ENCODE measurements at places on chromosomes 2 and 18. TPM values are rescaled to one million over a fixed set of nuclear protein-coding genes. Genes with fewer than 3 reads are reported as not detected.

DNA sequence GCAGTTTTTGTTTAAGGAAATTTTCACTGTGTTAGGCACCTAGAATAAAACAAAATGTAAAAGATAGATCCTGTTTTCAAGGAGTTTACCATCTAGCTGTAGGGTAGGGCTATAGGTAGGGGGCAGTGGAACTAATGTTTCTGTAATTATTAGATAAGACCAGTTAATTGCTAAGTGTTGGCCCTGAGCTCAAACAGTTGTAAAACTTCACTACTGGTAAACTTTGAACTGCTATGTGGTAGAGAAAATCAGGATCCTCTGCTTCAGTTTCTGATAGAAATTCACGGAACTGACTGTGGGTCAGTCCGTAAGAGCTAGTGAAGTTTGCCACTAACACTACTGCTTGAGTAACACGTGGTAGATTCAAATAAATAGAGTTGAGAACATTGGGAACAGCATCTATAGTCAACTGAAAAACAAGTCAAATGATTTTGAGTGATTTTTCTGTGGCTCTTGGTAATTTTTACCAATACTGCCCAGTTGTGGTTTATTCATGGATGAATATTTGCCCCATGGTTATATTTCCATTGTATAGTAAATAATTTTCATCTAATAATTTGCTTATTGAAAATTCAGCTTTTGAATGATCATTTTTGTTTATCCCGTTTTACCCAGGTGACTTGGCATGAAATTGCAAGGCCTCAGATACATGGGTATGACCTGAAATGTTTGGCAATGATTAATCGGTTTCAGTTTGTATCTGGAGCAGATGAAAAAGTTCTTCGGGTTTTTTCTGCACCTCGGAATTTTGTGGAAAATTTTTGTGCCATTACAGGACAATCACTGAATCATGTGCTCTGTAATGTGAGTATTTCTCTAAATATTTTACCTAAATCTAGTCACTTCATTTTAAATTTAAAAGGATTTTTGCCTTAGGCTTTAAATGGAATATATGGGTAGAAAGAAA lies 26.4 kb downstream of the ELP2 start:
- no peak overlapping the region for H3K4me3 ChIP-seq
- H3K4me1 ChIP-seq, result no peaks in the 10 kb centered on the region
- H3K27ac ChIP-seq, result no peak overlapping the region
- H3K27me3 ChIP-seq, result no peaks in the 10 kb centered on the region
- no peak for DNase-seq
- no peaks in the 10 kb centered on the region for H3K36me3 ChIP-seq

Gene UPP2
- not detected for total RNA-seq

Gene PHLPP1
- 12.3 TPM for total RNA-seq

Gene IGFBP2
- total RNA-seq, result 127 TPM

Gene WNT10A
- not detected for total RNA-seq

Gene MRO
- 0.26 TPM for total RNA-seq

- H3K27me3 ChIP-seq, result no peaks in the 10 kb centered on the region
- no peak overlapping the region for H3K27ac ChIP-seq
- H3K4me3 ChIP-seq, result no peak overlapping the region
- H3K4me1 ChIP-seq, result no peaks in the 10 kb centered on the region
- no peak for DNase-seq
These were observed 62.6 kb downstream of the CERKL start for GRCh38 chr2:181594322-181594721.

DNA sequence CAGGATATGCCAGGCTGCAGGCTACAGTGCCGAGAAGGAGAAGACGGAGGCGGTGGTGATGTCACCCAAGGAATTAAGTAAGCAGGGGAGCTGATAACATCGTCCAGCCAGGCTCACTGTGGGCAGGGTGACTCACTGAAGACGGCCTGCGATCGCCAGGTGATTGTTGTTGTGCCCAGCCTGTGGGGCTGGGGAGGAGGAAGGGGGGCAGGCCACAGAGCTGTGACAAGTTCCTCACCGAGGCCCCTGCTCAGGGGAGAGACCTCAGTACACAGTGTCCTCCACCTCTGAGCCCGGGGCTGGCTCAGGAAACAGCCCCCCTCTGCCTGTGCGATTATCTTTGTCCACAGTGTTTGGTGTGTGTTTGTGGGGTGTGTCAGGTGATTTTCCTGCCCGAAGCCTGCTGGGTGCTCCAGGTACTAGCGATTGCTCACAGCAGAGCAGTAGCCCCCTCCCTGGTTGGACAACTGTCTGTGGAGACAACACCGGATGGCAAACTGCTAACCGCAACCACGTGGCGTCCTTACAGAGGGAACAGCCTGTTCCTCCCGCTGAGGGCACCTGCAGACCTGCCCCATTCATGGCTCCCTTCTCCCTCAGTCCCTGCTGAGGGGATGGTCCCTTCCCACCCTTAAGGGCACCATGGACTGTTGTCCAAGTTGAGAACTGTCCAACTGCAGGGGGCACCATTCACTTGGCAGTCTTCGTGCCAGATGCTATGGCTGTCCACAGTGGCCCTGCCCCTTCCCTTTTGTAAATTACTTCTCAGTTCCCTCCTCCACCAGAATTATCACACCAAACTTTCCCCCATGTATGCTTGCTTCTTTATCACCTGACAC lies 95.1 kb downstream of the ZFP36L2 start:
- H3K4me3 ChIP-seq, result no peak overlapping the region
- no peaks in the 10 kb centered on the region for H3K4me1 ChIP-seq
- peak overlapping the region; percentile 55 for H3K27ac ChIP-seq

GRCh38 chr2:227207573-227207972 lies 43.1 kb downstream of the COL4A3 start:
- no peak overlapping the region for H3K4me3 ChIP-seq
- H3K36me3 ChIP-seq, result no peaks in the 10 kb centered on the region
- H3K4me1 ChIP-seq, result no peaks in the 10 kb centered on the region
- H3K27me3 ChIP-seq, result no peaks in the 10 kb centered on the region

DNA sequence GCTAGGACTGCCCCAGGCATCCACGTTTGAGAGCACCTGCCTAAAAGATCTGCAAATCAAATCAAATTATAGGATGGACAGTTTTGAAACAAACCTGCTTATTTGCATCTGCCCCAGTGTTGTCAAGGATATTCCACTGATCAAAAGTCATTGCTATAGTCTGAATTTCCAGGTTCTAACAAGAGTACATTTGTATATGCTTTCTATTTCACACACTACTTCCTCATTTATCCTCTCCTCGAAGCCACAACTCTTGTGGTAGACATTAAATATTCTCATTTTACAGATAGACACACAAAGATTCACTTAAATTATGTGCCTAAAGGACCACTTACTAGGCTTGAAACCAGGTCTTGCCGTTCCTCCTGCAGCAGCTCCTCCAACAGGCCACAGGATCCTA lies 11.9 kb upstream of the TET3 start:
- DNase-seq, result no peak
- H3K4me3 ChIP-seq, result no peak overlapping the region
- H3K27me3 ChIP-seq, result no peaks in the 10 kb centered on the region
- H3K36me3 ChIP-seq, result no peaks in the 10 kb centered on the region
- no peaks in the 10 kb centered on the region for H3K4me1 ChIP-seq

DNA sequence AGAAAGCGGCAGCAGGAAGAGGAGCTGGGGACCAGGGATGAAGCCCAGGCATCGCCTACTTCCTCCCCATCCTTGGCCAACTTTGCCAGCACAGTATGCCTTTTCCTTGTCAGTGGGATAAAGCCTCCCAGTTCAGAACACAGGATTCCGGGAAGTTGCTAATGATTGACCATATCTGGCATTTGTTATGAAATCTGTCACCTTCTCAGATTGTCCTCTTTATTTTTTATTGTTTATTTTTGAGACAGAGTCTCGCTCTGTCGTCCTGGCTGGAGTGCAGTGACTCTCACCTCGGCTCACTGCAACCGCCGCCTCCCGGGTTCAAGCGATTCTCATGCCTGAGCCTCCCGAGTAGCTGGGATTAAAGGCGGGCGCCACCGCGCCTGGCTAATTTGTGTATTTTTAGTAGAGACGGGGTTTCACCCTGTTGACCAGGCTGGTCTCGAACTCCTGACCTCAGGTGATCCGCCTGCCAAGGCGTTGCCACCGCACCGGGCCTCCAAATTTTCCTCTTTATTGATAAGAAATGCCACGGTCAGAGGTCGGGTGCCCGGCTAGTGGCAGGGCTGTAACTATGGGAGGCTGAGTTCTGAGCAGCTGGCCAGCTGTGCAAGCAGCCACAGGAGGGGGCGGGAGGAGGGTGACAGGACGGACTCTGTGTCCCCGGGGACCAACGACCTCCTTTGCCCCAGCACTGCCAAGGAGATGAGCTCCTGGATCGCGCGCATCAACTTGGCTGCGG lies 24.4 kb downstream of the PSD4 start:
- peak overlapping the region; percentile 55 for H3K4me3 ChIP-seq
- H3K27ac ChIP-seq, result no peak overlapping the region
- H3K36me3 ChIP-seq, result no peaks in the 10 kb centered on the region
- no peaks in the 10 kb centered on the region for H3K27me3 ChIP-seq
- H3K4me1 ChIP-seq, result no peaks in the 10 kb centered on the region

Gene EGR4
- not detected for total RNA-seq

DNA sequence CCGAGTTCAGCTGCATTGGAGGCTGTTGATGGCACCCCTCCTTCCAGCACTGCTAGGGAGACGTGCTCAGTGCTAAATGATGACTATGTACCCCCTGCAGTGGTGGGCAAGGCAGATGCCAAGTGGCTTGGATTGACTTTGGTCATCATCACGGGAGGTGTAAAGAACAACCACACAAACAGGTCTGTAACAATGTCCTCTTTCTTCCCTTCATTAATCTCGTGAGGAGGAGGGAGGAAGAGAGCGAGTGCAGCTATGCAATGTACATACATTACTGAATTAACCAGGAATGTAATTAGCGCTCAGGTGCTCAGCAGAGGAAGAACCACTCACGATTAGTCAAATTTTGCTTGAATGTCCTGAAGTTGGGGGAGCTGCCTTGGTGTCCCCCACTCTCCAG lies 173.9 kb upstream of the SKOR2 start:
- H3K4me1 ChIP-seq, result no peaks in the 10 kb centered on the region
- H3K4me3 ChIP-seq, result no peak overlapping the region
- no peaks in the 10 kb centered on the region for H3K27me3 ChIP-seq
- no peak for DNase-seq

GRCh38 chr18:22253676-22254075 lies 84.3 kb downstream of the GATA6 start:
- H3K27me3 ChIP-seq, result no peaks in the 10 kb centered on the region
- no peak overlapping the region for H3K4me3 ChIP-seq
- DNase-seq, result no peak
- H3K36me3 ChIP-seq, result no peaks in the 10 kb centered on the region
- peak overlapping the region; percentile 52 for H3K27ac ChIP-seq
